ENCODE measurements at places on chromosomes 7 and 10.
A peak's percentile ranks its signal among the peaks of the same experiment; 100 is the strongest.

DNA sequence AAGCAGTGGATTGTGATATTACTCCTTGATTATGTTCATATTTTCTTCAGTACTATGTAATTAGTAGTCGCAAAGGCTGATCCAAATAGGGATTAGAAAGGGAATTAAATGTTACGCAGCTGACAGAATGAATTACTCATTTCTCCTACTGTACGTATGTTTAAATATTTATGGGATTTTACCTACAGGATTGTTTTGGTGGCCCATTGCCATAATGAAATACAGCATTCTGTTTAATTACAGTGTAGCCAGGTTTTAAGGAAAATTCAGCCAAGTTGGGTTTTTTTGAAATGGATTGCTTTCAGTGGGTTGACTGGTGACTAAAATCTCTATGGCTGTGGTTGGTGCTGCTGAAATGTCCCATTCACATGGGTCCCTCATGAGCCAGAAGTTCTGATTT is 197.7 kb upstream of the GRB10 start:
- DNase-seq: no peak

- no peak for DNase-seq
These were observed 310.0 kb downstream of the PPP1R3A start for GRCh38 chr7:113608782-113609181.

DNA sequence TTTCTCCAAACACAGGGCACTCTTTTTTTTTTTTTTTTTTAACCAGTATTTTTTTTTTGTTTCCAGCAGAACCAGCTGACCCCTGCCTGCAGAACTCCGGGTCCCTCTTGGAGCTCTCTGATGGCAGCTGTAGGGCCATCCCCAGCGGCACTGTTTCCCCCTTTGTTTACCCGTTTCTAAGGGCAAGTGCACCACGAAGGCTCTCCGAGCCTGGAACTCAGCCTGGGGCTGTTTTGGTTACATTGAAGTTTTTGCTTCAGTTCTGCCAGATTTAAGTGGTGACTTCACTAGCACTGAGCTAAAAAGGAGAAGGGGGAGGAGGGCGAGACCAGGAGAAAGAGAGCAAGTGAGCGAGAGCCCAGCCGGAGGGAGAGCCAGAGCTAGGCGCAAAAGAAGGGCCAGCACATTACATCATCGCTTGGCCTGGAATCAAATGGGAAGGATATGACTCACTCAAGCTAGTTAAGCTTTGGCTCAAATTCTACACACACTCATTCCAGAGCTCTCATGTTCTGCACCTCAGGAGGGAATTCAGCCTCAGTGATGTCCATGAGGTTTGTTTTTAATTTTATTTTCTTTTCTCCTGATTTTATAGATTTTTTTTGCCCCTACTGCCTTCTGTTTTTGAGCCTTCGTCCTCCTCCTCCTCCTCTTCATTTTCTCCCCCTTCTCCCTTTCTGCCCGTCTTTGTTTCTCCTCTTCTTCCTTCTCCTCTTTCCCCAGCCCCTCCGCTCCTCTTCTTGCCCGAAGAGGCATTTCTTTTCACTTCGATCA is 272.3 kb downstream of the TRIL start:
- peak; percentile 80 for DNase-seq

GRCh38 chr10:3538291-3538655 is 246.7 kb downstream of the KLF6 start:
- DNase-seq: no peak

- no peak for DNase-seq
These were observed 55.6 kb downstream of the CLIP2 start for GRCh38 chr7:74344786-74345185.

DNA sequence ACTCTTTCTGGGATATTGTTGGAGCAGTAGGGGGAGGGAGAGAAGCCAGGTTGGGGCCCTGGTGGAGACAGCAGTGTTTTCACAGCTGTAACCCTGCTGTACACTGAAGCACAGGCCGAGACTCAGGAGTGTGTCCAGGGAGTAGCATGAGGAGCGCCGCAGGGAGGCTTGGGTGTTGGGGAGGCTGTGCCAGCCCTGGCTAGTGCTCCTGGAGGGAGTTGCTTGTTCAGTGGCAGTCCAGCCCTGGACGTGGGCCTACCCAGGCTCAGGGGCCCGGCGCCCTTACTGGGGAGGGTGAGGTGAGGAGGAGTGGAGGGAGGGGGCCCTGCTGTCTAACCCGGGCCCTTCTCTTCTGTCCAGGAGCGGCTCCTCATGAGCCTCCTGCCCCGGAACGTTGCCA is 35.9 kb downstream of the ADCY1 start:
- DNase-seq: no peak

- DNase-seq: peak; percentile 29
These were observed 32.8 kb upstream of the SFTPD start for GRCh38 chr10:79981450-79982361.

- DNase-seq: no peak
These were observed 43.1 kb upstream of the TCF7L2 start for GRCh38 chr10:112906945-112907344.
